ENCODE measurements at places on chromosomes 3 and 15. TPM values are rescaled to one million over a fixed set of nuclear protein-coding genes. Genes with fewer than 3 reads are reported as not detected.
A peak's percentile ranks its signal among the peaks of the same experiment; 100 is the strongest.

DNA sequence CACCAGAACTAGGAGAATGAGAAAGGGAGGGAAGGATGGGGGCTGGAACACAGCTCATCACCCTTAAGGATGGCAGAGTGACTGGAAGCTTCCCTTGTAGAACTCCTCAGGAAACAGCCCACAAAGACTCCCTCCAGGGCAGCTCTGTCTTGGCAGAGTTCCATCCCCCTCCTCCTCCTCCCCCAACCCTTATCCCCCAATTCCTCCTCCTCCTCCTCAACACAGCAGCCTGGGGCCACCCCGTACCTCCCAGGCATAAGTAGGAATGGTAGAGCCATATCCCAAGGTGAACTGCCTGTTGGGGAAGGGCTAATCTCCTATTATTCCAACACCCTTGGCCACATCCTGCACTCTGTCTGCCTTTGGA, 38.8 kb downstream of the ADCY5 start:
- no peak for DNase-seq

GRCh38 chr3:123491966-123492587, 43.2 kb upstream of the ADCY5 start:
- DNase-seq: no peak

DNA sequence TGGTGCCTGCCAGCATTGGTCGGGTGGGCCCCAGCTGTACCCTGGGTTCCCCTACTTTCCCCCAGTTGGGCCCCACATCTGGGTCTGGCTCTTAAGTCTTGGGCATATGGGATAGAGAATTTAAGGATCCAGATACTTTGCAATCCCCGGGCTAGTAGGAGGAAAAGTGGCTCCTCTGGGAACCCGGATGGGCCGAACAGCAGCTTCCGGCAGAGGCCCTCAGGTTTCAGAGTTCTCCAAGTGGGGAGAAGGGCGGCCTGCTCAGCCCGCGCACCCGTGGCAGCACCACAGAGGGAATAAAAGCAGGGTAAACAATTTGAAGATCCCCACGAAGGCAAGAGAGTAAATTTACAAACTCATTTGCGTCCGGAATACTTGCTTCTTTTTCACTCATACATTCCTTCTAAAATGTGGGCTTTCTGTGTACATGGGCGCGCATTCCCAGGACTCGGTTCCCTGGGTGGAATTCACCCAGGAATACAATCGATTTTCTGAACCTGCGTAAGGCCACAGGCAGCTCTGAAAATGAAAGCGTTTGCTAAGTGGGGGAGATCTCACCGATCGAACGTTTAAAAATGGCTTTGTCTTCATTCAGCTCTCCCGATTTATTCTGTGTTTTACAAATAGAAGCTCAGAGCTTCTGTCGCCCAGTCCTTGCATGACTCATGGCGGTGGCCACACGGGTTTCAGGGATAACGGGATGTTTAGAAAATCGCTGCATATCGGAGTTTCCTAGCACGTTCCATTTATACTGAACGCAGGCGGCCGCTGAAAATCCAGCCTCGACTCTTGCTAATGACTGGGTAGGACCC, 74.0 kb upstream of the POLG start:
- DNase-seq: peak; percentile 31

POPDC2 gene
- polyA plus RNA-seq: 4.7 TPM

- DNase-seq: peak; percentile 25
These were observed 1.4 kb downstream of the CD200R1 start for GRCh38 chr3:112973325-112974177.

DNA sequence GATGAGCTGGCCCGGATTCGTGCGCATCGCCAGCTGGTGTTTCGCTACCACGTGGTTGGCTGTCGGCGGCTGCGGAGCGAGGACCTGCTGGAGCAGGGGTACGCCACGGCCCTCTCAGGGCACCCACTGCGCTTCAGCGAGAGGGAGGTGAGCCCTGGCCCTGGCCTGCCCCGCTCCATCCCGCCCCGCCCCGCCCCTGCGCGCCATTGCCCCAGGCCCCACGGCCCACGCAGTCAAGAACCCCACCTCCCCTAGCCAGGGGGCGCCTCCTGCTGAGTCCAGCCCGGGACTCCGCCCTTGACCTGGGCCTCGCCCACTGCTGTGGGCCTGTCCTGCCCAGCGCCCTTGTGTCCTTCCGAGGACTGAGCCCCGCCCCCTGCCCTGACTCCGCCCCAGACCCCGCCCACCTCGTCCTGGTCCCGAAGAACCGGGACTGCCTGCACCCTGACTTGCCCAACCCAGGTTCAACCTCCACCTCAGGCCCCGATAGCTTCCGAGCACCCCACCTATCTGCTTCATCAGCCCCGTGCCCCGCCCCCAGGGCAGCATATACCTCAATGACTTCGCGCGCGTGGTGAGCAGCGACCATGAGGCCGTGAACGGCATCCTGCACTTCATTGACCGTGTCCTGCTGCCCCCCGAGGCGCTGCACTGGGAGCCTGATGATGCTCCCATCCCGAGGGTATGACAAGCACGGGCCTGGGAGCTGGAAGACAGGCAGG, 14.8 kb downstream of the NT5DC2 start:
- peak; percentile 49 for DNase-seq

ELL3 gene
- polyA plus RNA-seq: 45.4 TPM

GRCh38 chr3:47399531-47400270, 18.9 kb downstream of the PTPN23 start:
- no peak for DNase-seq

- DNase-seq: no peak
These were observed 43.0 kb downstream of the OXNAD1 start for GRCh38 chr3:16307832-16308531.
